ENCODE measurements at places on chromosomes 6 and 20.
A peak's percentile ranks its signal among the peaks of the same experiment; 100 is the strongest.

GRCh38 chr6:5248302-5249098 lies 12.2 kb downstream of the LYRM4 start:
- no peak for DNase-seq

- DNase-seq = no peak
These were observed 6.4 kb downstream of the BLOC1S5 start for GRCh38 chr6:8057793-8058192.

- no peak for DNase-seq
These were observed 89.5 kb downstream of the TIAM2 start for GRCh38 chr6:155084431-155085123.

- DNase-seq = no peak
These were observed 18.7 kb downstream of the UQCC2 start for GRCh38 chr6:33692760-33693158.

- DNase-seq = no peak
These were observed 361.1 kb downstream of the FARS2 start for GRCh38 chr6:5622276-5623005.

DNA sequence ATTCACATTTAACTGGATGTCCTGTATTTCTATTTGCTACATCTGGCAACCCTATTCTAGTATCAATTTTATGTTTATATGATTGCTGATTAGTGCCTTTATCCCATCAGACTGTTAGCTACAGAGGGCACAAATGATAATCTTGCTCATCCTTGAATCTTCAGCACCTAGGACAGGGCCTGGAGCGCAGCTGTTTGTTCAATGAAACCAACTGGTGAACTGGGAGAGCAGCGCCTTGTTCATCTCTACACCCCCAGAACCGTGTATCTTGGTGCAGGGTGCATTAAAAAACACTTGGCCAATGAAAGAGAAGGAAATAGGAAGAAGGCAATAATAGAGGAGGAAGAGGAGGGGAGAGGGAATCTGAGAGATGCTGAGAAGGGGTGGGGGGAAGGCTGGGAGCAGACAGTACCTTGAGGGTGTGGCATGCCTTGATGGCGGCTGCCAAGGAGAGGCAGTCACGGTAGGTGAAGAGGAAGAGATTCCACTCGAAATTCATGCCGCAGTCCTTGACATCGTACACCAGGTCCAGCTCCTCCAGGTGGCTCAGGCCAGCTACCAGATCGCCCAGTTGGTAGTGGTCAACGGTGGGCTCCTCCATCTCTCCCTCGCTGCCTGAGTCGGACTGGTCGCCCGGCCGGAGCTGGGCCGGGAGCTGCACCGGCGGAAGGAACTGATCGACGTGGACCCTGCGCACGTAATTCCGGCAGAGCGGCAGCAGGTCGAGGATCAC lies 15.5 kb downstream of the TMEM151B start:
- DNase-seq = no peak

DNA sequence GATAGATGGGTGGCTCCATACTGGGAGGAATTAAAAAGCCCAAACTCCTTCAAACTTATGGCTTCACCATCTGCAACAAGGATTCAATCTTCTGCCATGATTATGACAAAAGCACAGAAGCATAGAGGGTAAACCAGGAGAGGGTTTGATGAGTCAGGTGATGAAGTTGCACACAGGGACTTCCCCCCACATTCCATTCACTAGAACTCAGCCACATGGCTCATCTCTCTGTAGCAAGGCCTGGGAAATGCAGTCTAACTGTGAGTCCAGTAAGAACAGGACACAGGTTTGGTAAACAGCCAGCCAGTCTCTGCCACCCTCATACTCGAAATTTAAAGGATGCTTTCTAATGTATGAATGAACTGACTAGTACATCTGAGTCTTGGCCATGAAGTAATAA lies 142.9 kb downstream of the HIVEP2 start:
- peak; percentile 56 for DNase-seq

Measured in HTR-8/SVneo (cell line).